Right lobe of liver (tissue), 6 donors: ENCODE measurements at places on chromosomes 13 and 19. TPM values are rescaled to one million over a fixed set of nuclear protein-coding genes. Genes with fewer than 3 reads are reported as not detected.

GRCh38 chr13:71730267-71730666 is 136.7 kb downstream of the DACH1 start:
- H3K27ac ChIP-seq = no peak overlapping the region
- H3K36me3 ChIP-seq = no peaks in the 10 kb centered on the region
- H3K4me3 ChIP-seq = no peak overlapping the region

BRCA2 gene
- total RNA-seq = 0.75 TPM

PSG11 gene
- not detected for total RNA-seq

DNA sequence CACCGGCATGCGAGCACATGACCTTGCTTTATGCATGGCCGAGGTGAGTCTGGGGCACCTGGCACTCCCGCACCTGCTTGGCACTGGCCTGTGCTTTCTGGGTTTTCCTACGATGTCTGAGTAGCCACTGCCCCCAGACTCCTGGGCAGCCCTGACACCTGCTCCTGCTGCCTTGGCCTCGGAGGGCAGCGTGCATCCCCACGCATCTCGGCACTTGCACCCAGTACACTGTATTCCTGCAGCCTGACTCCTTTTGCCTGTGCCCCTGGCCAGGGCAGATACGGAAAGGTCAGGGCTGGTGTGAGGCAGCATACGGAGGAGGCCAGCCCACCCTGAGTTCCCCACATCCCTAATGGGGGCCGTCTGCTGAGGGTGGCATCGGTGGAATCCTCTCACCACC is 340.6 kb downstream of the TEX29 start:
- no peaks in the 10 kb centered on the region for H3K27me3 ChIP-seq
- DNase-seq = peak; percentile 32
- no peak overlapping the region for H3K27ac ChIP-seq
- no peak overlapping the region for H3K4me3 ChIP-seq
- no peaks in the 10 kb centered on the region for H3K4me1 ChIP-seq
- no peaks in the 10 kb centered on the region for H3K36me3 ChIP-seq

GRCh38 chr19:5369962-5370367 is 29.4 kb upstream of the PTPRS start:
- no peaks in the 10 kb centered on the region for H3K36me3 ChIP-seq
- H3K27ac ChIP-seq = no peak overlapping the region
